NCI-H524 (cell line): ENCODE measurements at places on chromosomes 4 and X.
A peak's percentile ranks its signal among the peaks of the same experiment; 100 is the strongest.

DNA sequence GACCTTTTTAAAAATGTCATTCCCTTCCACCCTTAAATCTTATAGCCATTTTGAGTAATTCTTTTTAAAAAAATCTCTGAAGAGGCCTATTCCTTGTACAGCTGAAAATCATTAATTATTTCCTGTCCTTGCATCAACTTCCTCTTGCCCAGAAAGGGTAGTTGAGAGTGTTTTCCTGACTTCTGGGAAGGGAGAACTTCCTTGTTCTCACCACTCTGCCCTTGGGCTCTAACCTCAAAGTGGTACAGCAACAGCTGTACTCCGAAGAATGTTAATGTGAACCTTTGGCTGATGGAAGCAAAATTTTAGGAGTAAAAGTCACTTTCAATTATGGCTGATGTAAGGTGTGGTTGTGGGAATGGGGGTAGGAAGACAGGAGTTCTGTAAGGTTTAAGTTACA lies 15.1 kb upstream of the FABP2 start:
- no peak for DNase-seq

GRCh38 chr4:41095192-41095872 lies 119.0 kb downstream of the APBB2 start:
- peak; percentile 16 for DNase-seq

DNA sequence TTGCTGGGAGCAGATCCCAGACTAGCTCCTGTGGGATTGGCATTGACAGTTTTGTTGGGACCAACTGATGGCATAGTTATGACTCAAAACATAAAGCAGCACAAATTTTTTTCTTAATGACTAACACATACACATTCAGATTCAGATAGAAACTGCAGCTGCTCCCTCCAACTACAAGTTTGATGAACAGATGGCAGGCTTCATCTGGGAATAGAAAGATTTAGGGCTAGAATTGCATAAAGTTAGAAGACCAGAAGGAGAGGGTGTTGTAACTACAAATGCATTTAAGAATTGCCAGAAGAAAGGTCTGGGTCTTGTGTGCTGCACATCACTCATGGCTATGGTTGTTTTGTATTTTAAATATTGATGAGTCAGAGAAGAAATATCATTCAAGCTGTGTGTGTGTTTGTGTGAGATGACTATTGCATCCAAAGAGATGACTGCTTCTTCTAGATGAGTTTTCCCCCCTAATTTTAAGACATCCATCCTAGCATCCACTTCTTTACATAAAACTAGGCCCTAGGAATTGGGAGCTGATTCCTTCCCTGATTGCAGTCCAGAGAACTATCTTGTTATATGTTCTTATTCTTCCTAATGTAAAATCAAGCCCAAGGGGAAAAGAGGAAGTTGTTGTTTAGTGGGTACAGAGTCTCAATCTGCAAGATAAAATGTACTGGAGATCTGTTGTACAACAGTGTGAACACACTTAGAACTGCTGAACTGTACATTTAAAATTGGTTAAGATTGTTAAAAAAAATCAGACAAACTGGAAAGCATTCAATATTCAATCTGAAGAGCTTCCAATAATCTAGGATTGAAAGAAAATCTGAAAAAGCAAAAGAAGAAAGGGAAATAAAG lies 175.1 kb downstream of the PARM1 start:
- peak; percentile 71 for DNase-seq

GRCh38 chrX:56268888-56269287 lies 36.7 kb downstream of the KLF8 start:
- no peak for DNase-seq

DNA sequence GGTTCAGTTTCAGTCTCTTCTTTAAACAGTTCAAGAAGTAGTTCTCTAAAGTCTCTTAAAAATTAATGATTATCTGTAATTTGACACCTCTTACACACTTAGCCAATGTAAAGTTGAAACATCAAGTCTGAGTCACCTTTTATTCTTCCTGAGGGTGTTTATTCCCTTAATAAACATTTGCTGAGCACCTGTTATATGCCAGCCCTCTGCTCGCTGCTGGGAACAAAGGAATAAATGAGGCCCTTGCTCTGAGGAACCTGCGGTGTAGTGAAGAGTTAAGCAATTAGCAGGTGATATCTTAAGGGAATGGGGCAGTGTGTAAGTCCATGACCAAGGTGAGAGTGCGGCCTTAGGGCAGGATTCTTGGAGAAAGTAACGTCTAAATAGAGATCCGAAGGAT lies 5.2 kb upstream of the NDNF start:
- DNase-seq: no peak

GRCh38 chr4:11488657-11489452 lies 60.2 kb upstream of the HS3ST1 start:
- DNase-seq: no peak

- DNase-seq: no peak
These were observed 5.4 kb upstream of the ACE2 start for GRCh38 chrX:15606136-15606535.

DNA sequence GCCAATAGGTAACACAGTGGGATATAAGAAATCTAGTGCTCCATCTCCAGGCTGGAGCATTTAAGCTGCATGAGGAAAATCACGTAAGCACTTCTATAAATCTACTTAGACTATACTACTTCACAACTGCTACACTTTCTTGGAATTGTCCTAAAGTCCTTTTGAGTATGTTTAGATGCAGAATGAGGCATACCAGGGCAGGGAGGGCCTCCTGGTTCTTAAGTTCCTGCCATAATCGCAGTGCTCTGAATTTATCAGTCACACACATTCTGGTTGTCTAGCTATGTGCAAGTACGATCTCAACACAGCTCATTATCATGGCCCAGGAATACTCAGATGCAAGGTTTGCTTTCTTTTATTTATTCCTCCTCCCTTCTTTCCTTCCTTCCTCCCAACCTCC lies 130.3 kb downstream of the GUCY2F start:
- no peak for DNase-seq

- no peak for DNase-seq
These were observed 92.4 kb downstream of the FHDC1 start for GRCh38 chr4:153028535-153028934.

DNA sequence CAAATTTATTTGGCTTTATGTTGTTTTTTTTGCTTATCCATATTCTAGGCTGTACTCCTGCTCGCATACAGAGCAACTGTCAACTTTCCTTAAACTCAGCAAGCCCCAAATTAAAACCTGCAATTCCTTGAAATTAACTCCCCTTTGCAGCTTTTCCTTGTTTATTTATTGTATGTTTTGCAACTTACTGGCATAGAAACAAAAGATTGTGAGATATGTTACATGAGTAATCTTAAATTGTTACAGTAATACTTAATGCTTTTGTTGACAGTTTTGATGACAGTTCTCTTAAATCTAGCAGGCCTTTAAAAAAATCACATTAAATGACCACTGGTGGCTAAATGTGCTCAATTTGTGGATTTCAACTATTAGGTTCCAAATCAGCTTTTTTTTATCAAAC lies 4.5 kb downstream of the DDX3X start:
- DNase-seq: no peak

DNA sequence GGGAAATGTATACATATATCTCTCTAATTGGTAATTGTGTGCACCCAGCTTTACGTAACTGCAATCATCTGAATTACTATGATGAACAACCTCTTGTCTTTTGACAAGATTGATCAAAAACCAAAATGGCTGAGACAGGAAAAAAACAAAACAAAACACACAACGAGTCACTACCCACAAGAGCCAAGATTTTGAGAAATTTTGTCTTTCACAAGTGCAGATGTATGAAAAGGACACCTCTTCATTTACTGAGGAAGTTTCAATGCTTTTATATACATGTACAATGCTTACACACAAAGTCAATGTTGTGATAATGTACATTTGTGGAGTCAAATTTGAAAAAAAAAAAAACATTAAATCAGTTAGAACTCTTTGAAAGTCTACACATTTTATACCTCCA lies 224.6 kb downstream of the SCFD2 start:
- no peak for DNase-seq

DNA sequence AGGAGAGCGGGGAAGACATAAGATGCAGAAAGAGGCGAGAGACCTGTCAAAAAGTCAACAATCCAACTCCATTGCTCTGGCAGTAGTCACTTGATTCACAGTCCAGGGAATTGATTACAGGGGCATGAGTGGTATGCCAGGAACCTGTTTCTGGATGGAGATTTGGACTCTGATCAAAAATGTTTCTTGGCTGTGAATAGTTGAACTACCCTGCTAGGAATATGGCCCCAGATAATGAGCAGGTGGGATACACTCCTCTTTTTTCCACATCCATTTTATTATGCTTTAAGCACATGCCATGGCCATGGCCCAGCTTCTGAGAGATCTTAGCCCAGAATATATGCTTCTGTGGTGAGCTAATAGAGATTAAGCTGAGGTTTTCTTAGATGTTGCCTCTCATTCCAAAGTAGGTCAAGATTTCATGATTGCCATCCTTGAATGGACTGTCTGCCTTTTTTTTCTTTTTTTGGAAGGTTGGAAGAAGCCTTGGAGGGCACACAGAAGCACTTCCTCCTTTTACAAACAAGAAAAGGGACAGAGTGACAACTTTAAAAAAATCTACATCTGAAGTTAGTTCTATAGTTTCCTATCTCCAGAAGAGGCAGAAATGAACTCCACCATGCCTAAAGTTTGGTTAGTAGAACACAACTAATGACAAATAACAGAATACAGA lies 121.9 kb downstream of the KIT start:
- no peak for DNase-seq

DNA sequence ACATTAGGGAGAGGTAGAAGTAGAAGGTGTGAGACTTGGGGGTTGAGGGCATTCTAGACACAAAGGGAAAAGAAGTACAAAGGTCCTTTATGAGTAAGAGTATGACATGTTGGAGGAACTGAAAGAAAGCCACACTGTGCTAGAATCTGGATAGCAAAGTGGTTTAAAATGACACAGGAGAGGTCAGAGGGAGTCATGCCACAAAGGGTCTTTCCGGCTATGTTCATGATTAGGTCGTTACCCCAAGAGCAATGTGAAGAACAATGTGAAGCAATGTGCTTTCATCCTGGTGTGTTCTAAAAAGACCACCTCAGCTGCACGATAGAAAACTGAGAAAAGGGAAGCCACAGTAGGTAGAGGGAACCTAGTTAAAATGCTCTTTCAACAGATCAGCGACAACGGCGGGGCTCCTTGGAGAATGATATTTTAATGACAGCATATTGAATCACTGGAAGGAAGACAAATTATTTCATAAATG lies 29.2 kb downstream of the SMIM14 start:
- DNase-seq: no peak

GRCh38 chr4:64430933-64431332 lies 21.7 kb upstream of the TECRL start:
- DNase-seq: no peak

DNA sequence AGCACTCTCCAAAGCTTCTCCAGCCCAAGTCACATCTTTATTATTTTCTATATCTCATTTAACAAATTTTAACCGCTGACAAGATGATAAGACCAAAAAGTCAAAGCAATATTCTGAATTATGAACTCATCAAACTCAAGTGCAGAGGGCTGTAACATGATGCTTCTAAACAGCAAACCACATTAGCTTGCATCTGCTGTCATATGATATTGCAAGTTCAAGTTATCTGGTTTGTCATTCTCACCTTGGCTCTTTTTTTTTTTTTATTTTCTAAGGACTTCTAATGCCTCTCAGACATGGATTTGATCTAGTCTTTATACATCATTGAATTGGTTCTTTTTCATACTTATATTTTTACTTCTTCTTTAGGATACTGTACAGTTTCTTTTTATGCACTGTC lies 93.4 kb downstream of the SLC10A7 start:
- DNase-seq: peak; percentile 34

DNA sequence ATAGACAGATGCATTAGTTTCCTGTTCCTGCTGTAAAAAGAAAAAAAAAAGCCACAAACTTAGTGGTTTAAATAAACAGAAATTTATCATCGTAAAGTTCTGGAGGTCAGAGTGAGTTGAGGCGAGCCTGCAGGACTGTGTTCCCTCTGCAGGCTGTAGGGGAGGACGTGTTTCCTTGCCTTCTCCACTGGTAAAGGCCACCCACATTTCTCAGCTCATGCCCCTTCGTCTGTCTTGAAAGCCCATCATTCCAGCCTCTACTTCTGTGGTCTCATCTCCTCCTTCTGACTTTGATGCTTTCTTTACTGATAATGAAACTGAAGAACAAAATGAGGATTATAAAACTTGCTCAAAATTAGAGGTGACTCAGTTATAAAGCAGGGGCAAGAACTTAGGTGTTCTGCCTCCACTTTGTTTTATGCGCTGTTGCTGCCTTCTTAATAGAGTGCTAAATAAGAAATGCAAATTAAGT lies 143.0 kb downstream of the STIM2 start:
- DNase-seq: no peak

DNA sequence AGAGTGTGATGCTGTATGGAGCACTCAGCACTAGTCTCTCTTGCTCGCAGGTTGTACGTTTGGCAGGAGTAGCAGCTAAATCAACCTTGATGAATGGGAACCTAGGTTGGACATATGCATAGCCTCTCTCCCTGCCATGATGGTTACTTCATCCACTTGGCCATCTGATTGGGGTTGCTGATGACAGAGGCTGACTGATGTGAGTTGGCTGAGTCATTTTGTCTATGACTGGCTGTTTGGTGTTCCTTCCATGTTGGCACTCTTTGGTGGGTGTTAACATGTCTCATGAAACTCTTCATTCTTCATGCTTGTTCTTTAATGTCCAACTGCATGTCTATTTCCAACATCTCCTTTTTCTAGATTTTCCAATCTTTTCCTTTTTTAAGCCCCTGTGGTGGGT lies 31.6 kb upstream of the SPARCL1 start:
- DNase-seq: no peak

- no peak for DNase-seq
These were observed 27.7 kb downstream of the CD99 start for GRCh38 chrX:2718821-2719220.

DNA sequence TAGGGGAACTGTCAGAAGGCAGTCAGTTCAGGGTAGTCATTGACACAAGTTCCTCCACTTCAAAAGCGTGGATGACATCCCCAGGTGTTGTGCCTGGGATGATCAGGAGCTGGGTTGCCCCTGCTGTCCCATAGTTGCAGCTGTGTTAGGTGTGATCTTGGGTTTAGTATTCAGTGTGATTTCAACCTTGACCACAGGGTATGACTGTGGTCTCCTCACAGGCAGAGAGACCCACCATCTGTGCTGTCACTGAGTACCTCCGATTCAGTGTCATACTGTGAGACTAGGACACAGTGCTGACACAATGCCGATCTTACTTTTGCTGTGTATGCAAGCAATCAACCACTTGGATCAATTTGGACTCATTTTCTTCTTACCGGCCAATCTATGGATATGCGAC lies 25.2 kb downstream of the FOXR2 start:
- DNase-seq: no peak

- no peak for DNase-seq
These were observed 7.3 kb upstream of the ARHGAP10 start for GRCh38 chr4:147724468-147725201.

- DNase-seq: no peak
These were observed 148.7 kb downstream of the FSTL5 start for GRCh38 chr4:162015090-162015489.

GRCh38 chr4:20194123-20195013 lies 57.3 kb upstream of the SLIT2 start:
- DNase-seq: no peak

- DNase-seq: no peak
These were observed 49.5 kb downstream of the CD99L2 start for GRCh38 chrX:150848914-150849365.
